ENCODE measurements at places on chromosomes 16 and 17.

DNA sequence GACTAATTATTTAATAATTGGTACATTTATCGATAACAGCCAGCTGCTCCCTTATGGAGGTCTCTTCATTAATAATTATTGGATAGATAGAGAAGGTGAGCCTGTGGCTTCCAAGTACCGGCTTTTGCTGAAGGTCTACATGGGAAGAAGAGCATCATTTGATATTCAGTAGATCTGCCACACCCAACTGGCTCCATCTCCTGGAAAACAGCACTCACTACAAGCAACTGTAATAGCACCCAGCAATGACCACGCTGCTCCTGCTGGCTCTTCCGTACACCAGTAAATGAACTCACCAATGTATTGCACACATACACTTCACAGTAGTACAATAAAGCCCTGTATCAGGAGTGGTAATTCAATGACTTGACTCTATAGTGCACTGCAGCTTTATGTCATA, 19.5 kb downstream of the MARVELD3 start:
- DNase-seq = peak; percentile 55

- DNase-seq = no peak
Observed at GRCh38 chr17:79948406-79948944, 87.2 kb downstream of the TBC1D16 start.

DNA sequence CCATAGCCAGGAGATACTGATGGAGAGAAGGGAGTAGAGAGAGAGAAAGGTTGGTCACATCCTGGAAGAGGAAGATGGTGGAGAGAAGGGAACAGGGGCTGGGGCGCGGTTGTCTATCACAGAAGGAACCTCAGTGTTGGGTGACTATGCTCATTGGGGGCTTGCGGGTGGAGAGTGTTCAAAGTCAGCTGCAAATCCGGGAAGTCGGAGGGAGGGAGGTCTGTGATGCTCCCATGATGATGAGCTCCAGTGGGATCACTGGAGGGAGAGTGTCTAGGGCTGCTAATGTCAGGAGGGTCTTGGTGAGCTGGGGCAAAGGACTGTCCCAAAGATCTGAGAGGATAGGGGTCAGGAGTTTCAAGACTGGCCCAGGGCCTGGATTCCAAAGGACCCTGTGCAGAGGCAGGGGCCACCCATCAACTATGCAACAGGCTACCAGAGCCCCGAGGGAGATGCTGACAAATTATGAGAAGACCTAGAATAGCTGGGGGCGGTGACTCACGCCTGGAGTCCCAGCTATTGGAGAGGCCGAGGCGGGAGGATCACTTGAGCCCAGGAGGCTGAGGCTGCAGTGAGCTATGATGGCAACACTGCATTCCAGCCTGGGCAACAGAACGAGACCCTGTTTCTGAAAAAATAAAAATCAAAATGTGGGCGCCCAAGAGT, 2.6 kb downstream of the SPDYE4 start:
- DNase-seq = no peak

DNA sequence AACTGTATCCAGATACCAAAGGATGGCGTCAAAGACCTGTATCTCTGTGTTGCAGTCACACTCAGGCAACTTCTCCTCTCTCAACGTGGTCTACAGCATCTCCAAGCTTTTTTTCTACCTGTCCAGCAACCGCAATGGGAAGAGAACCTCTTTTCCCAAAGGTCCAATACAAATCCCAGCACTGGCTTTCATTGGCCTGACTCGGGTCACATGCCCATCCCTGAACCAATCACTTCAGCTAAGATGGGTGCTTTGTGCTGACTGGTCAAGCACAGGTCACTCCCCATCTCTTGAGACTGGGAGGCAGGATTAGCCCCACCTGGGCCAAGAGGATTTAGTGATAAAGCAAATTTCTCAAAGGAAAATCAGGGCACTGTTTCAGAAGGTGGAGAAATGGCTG, 71.2 kb upstream of the C16orf82 start:
- DNase-seq = no peak

DNA sequence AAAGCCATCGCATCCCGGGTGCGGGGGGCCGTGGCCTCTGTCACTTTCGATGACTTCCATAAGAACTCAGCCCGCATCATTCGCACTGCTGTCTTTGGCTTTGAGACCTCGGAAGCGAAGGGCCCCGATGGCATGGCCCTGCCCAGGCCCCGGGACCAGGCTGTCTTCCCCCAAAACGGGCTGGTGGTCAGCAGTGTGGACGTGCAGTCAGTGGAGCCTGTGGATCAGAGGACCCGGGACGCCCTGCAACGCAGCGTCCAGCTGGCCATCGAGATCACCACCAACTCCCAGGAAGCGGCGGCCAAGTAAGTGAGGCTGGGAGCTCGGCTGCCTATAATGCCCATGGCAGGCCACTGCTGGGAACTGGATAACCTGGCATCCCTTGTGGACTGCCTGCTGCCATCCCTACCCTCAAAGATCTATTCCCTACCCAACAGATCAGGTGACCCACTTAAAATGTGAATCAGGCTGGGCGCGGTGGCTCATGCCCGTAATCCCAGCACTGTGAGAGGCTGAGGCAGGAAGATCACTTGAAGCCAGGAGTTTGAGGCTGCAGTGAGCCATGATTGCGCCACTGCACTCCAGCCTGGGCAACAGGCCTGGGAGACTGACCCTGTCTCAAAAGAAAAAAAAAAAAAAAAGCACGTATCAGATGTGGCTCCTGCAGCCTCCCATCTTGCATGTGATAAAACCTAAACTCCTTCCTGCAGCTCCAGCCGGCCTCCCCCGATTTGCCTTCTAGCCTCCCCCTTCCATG, 18.3 kb downstream of the CDIPT start:
- peak; percentile 71 for DNase-seq

- DNase-seq = no peak
Observed at GRCh38 chr16:17557480-17557879, 86.7 kb upstream of the XYLT1 start.

DNA sequence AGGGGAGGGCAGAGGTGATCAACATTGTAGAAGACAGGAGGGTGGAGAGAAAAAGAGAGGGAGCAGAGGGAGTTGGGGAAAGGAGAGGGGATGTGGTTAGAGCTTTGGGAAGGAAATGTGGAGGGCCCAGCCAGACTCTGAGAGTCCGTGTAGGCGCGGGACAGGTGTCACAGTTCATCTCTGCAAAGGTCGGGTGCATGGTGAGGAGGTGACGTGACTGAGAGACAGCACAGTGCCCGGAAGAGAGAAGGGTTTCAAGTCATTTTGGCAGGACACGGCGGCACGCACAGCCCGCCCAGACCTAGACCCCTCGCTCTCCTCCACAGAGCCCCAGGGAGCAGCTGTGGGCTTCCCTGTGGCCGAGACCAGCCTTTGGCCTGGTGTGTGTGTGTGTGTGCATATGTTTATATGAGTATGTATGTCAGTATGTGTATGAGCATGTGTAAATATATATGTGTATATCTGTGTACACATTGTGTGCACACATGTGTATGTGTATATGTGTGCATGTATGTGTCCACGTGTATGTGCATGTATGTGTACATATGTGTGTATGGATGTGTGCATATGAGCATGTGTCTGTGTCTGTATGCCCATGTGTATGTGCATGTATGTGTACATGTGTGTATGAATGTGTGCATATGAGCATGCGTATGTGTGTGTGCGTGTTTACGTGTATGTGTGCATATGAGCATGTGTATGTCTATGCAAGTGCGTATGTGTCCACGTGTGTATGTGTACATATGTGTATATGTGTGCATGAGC, 104.6 kb downstream of the SEC14L1 start:
- DNase-seq = no peak

Data from fibroblast of mammary gland (primary cell).